ENCODE measurements at places on chromosomes 11 and 22.

GRCh38 chr11:113681711-113682413 is 24.2 kb downstream of the TMPRSS5 start:
- no peak for DNase-seq

- DNase-seq: no peak
These were observed 14.9 kb downstream of the EIF4ENIF1 start for GRCh38 chr22:31474743-31475142.

GRCh38 chr11:92980312-92980711 is 10.9 kb downstream of the MTNR1B start:
- DNase-seq: no peak

DNA sequence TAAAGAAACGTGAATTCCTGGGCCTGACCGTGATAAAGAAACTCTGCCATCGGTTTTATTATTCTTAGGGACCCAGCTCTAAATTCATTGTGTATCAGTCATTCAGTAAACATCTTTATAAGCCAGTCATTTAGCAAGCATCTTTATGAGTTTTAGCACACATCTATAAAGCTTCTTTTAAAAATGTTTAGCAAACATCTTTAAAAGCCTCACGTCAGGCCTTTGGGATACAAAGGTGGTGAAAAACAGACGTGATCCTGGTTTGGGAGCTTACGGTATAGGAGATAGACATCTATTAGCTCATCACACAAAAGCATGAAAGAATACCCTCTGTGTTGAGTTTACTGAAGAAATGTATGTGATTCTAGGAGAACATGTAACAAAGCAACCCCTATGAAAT is 320.2 kb downstream of the LARGE1 start:
- no peak for DNase-seq

DNA sequence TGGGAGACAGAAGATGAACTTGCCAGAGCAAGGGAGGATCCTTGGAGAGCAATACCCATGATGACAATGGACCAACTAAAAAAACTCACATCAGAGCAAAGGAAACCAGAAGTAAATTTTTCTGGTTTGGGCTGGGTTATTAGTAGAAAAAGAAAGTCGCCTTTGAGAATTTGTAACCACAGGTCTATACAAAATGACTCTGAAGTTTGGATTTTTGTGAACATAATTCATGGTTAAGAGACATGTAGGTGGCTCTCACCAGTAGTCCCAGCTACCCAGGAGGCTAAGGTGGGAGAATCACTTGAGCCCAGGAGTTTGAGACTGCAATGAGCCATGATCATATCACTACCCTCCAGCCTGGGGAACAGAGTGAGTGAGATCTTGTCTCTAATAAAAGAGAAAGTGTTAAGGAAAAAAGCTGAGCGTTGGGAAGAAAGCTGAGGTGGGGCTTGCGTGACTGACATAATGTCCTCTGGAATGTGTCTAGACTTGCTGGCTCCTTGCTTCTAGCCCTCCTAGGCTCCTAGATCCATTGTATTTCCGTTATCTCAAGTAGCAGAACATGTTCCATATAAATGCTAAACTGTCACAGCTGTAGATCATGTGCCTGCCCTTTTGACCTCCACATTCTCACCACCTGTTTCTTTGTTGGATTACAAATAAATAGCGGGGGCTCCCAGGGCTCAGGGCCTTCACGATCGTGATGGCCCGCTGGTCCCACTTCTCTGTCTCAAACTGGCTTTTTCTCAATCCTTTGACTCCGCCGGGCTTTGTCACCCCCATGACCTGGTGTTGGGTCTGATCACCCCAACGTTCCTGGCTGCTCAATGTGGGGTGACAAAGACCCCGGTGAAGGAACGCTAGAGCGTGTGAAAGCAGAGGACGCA is 56.2 kb upstream of the SC5D start:
- no peak for DNase-seq

- no peak for DNase-seq
These were observed 15.9 kb downstream of the OSBPL5 start for GRCh38 chr11:3148990-3149851.

- no peak for DNase-seq
These were observed 676.9 kb downstream of the BRD1 start for GRCh38 chr22:49150801-49151221.

- no peak for DNase-seq
These were observed 102.3 kb downstream of the TP53I11 start for GRCh38 chr11:44848203-44848962.

GRCh38 chr11:46896719-46897406 is 21.5 kb downstream of the LRP4 start:
- no peak for DNase-seq

- no peak for DNase-seq
These were observed 16.8 kb downstream of the TTLL12 start for GRCh38 chr22:43170131-43170480.

- no peak for DNase-seq
These were observed 1402.6 kb downstream of the FAM181B start for GRCh38 chr11:81331088-81331487.

DNA sequence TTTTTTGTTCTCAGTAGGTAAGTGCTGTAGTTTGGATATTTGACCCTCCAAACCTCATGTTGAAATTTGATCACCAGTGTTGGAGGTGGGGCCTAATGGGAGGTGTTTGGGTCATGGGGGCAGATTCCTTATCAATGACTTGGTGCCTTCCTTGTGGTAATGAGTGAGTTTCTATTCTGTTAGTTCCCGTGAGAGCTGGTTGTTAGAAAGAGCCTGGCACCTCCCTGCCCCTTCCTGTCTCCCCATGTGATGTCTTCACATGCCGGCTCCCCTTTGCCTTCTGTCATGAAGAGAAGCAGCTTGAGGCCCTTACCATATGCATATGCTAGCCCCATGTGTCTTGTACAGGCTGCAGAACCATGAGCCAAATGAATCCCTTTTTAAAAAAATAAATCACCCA is 138.3 kb downstream of the TMEM135 start:
- DNase-seq: no peak

GRCh38 chr11:97739932-97740800 is 1280.6 kb upstream of the CNTN5 start:
- DNase-seq: no peak

GRCh38 chr22:46589141-46589748 is 30.9 kb upstream of the GRAMD4 start:
- no peak for DNase-seq

DNA sequence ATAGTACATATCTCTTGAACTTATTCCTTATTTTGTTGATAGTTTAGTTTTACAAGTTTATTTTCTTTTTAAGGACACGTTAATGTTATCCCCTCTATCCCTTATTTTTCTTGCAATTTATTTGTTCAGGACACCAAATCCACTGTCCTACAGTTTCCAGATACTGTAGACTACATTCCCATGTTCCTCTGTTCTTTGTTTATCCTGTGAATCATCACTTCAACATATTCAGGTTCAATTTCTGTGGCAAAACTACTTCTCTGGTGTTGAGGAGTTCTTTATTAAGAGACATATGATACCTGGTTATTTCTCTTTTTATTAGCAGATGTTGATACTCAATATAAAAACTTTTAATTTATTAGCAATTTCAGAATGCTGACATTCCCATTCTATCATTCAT is 72.8 kb upstream of the CLNS1A start:
- DNase-seq: no peak

GRCh38 chr11:35010654-35011053 is 94.2 kb downstream of the PDHX start:
- no peak for DNase-seq

- no peak for DNase-seq
These were observed 205.5 kb downstream of the CCT8L2 start for GRCh38 chr22:16387088-16387487.

DNA sequence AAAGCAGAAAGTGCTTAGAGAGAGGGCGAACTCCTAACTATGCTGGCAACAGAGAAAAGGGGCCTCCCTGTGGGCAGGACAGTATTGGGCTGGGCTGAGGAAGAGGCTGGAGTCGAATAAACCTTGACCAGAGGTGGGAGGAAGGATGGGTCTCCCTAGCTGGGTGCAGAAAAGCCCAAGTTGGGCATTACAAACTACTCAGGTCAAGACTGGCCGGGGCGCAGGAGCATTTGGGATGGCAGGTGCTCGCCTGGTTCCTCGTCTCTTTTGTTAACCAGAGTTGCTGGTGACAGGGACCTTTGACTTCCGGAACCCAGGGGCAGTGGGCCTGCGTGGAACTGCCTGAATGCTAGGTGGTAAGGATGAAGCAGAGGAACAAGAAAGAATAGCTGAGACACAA is 80.3 kb upstream of the SHISAL1 start:
- no peak for DNase-seq

- DNase-seq: peak; percentile 58
These were observed at the start of gene RAB36 for GRCh38 chr22:23144932-23145877. RAB36 (plus strand) TSS chr22:23145477; CDS start chr22:23146617, 1,140 bp downstream.

DNA sequence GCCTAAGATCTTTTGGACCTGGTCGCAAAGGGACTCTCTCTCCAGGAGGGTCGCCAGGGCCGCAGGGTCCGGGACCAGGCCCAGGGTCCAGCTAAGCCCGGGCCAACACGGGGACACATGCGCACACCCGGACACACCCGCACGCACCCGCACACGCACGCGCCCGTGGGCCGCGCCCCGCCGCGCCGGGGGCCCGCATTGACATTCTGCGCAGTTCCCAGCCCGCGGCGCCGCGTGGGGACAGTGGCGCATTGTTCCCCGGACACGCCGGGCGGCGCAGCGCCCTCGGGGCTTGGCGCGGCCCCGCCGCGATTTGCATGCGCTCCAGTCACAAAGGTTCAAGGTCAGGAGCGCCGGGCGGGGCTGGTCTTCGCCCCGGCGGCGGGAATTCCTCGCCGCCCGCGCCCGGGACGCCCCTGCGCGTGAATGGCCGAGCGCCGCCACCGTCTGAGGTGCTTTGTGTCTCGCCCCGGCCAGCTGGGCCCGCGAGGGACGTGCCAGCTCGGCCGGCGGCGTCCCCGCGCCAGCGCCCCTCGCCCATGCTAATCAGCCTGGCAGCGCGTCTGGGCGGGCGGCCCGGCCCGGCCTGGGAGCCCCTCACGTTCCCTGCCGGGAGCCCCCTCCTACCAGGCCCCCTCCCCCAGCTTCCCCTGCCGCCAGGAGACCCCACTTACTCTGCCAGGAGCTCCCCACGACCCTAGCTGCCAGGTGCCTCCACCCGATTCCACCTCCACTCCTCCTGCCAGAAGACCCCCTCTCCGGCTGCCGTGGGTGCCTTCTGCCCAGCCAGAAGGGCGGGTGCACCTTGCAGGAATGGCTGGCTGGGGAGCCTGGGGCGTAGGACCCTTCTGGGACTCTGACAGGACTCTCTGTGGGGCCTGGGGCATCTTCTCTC is 50.5 kb upstream of the WNT7B start:
- no peak for DNase-seq

DNA sequence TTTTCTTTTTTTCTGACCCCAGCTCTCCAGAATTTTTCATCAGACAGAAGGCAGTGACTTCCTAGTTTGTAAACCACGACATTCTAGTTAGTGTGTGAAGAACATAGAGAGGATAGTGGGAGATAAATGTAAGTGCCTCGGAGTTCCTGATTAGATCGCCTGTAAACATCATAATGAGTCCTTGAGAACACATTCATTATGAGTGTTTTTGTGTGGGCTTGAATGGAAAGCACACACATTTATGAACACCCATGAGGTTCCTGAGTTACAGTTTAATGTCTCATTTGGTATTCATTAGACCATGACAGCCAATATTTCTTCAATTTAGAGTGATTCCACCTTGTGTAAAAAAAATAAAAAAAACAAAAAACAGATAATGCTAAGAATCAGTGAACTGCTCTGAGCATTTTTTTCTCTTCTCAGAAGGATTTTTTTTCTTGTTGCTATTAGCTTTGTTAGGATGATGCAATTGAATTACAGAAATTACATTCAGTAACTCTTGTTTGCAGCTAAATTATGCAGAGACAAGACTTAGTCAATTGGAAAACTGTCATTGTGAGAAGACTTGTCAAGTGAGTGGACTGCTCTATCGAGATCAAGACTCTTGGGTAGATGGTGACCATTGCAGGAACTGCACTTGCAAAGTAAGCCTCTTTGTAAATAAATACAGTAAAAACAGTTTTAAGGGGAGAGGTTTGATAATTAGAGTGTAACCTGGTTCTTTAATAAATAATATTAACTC is 257.6 kb downstream of the NELL1 start:
- DNase-seq: no peak

- DNase-seq: no peak
These were observed 199.8 kb downstream of the GUCY1A2 start for GRCh38 chr11:106818443-106818842.

DNA sequence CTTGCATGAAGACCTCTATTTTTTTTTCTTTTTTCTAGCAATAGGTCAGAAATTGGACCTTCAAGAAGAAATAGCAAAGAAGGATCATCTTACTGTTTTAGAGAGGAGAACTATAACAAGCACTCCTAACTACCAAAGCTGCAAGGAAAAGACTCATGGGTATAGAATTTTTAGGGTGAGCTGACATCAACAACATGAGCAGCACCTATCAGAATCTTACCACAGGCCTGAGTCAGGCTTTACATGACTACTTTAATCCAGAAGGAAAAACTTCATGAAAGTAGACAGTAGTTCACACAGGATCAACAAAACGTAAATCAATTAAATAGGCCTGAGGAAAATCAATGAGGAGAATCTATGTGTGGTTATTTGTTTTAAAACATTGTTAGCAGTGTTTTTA is 130.5 kb downstream of the FAM76B start:
- no peak for DNase-seq

DNA sequence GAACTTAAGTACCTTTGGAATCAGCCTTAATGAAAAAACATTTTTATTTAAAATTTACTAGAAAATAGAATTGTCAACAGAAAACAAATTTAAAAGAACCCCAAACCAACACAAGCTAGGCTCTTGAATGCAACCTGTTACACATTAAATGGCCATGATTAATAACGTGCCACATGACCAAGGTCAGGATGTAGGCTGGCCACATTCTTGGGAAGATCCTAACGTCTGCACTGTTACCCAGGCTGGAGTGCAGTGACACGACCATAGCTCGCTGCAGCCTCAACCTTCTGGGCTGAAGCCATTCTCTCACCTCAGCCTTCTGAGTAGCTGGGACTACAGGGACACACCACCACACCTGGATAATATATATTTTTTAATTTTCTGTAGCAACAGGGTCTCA is 126.4 kb upstream of the APOA1 start:
- DNase-seq: no peak

- DNase-seq: no peak
These were observed 386.7 kb downstream of the TBC1D22A start for GRCh38 chr22:47148956-47149728.

DNA sequence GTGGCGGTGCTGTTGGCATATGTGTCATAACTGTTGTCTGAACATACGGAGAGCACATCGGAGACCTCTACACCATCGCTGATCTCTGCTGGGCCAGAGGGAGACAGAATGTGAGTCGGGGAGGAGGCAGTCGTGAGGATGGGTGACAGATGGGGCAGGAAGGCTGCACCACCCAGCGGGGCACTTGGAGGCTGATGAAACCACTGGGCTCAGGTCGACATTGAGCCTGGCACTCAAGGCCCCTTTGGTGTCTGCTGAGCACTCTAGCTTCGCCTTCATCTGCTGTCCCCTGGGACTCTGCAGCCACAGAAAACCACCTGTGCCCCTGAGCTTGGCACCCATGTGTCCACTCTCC is 2.5 kb upstream of the KLHL35 start:
- DNase-seq: no peak

- no peak for DNase-seq
These were observed 9.0 kb upstream of the MRPL17 start for GRCh38 chr11:6692128-6692527.

Data from activated CD4-positive, alpha-beta T cell treated with anti-CD3 and anti-CD28 coated beads for 24 hours (primary cell).